ENCODE measurements at places on chromosomes 1 and 21. TPM values are rescaled to one million over a fixed set of nuclear protein-coding genes. Genes with fewer than 3 reads are reported as not detected.

SLC44A5 gene
- 0.89 TPM for total RNA-seq

TTC39A gene
- total RNA-seq: 4.9 TPM

HSF2BP gene
- total RNA-seq: 0.89 TPM

CD2 gene
- 0.49 TPM for total RNA-seq

GIPC2 gene
- 2.3 TPM for total RNA-seq

WNT4 gene
- total RNA-seq: 4.2 TPM

SPATC1L gene
- total RNA-seq: 5.2 TPM

DNA sequence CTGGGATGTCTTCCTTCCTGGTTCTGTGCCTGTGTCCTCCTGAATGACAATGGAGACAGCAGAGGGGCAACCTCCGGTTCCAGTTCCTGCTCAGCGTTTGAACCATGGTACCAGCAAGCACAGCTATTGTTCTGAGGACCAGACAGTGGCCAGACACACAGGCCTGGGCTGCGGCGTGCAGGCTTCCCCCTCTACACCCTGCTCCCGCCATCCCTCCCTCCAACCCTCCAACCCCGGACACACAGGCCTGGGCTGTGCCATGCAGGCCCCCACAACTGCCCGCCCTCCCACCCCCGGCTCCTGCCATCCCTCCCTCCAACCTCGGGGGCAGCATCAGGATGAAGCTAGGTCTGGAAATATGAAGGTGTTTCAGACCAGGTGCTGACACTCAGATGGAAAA lies 5.6 kb upstream of the MEGF6 start:
- DNase-seq: no peak

DNA sequence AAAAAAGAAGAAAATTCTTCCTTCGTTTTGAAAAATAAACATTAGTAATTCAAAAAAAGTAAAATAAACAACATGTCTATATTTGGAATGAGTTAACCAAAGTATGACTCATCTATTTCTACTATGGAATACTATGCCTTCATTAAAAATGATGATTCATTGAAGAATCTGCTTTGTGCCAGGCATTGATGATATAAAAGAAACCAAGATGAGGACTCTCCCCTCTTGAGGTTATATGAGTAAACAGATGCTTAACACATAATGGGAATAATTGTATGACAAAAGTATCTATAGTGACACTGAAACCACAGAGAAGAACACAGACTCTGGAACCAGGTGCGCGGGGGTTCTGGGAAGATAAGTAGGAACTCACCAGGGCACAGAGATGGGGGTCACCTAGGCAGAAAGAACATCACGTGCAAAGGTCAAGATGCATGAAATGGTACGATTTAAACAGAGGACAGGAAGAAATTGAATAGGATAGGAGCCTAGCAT lies 18.8 kb downstream of the ELF3 start:
- DNase-seq: no peak

DNA sequence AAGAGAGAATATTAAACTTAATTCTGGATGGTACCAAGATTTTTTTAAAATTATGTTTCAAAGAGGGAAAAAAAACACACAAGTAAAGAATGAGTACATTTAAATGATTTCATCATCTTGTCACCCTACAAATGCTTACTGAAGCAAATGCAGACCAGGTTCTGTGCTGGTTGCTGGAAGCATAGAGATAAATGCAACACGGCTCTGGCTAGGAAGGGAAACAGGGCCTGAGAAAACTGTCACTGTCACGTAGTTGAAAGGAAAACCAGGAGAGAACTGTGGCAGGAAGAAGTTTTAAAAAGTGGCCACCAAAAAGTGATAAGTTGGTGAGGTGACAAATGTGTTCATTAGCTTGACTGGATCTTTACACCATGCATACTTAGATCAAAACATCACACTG lies 336.9 kb upstream of the NFIA start:
- no peak for DNase-seq

DNA sequence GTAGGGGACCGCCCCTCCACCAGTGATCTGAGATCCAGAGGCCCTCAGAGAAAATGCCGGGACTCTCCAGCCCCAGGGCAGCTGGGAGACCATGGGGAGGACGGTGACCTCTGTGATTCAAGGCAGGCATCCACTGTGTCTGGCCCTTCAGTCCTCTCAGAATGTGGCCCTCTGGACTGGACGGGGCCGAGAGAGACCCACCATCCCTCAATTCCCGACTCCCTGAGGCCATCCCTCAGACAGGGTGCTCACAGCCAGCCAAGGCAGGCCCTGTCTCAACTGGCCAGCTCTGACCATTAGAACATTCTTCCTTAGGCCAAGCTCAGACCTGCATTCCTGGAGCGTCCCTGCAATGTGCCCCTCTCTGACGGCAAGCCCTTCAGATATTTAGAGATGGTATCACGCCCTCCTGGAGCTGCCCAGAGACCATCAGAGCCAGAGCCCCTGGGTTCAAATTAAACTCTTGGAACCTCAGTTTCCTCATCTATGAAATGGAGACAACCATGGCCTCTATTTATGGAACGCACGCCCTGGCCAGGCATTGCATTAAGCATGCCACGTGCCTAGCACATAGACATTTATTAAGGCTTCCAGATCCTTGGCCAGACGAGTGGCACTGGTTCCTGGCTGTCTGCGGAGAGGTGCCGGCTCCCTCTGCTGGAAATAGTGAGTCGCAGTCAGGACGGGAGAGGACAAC lies 9.6 kb upstream of the EPS8L3 start:
- DNase-seq: peak; percentile 70

- DNase-seq: no peak
Measured at GRCh38 chr1:224447251-224447650, 12.7 kb upstream of the WDR26 start.

GRCh38 chr21:40386294-40386911 lies 460.6 kb downstream of the DSCAM start:
- no peak for DNase-seq

DNA sequence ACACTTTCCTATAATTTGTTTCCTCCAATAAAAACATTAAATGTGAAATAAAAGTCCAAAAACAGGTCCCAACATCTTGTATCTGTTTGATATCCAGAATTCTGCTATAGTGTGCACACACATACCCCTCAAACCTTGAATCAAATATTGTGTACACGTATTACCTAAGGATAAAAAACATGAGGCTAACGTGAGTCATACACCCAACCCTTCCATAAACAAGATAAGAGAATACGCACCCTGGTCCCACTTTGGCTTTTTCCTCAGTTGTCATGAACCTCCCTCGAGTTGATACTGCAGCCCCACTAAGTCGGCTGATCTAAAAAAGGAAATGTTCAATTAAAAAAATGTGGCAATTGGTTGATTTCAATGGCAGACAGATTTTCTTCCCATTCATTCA lies 5.2 kb downstream of the KHDC4 start:
- DNase-seq: no peak

DNA sequence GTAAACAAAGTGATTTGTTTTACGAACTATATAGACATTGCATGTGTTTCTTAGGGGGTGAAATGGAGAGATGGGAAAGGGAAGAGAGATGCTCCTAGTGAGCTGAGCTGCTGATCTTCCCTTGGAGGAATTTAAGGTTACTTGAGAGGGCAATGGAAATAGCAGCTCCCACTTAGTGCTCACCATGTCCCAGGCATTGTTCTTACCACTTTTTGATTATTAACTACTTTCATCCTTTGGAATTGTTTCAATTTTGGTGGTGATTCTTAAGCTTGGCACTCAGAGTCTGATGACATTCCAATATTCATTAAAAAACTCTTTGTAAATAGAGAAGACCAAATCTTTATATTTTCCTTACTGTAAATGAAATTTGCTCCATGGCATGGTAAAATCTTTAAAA lies 124.9 kb downstream of the ITSN1 start:
- no peak for DNase-seq

GRCh38 chr1:1157914-1158710 lies 15.6 kb upstream of the TTLL10 start:
- DNase-seq: no peak

All from skin of body (tissue), 3 donors.